Activated gamma-delta T cell treated with Interleukin-2 at 50 U/mL for 16 hours (primary cell): ENCODE measurements at places on chromosomes 2 and 18.

DNA sequence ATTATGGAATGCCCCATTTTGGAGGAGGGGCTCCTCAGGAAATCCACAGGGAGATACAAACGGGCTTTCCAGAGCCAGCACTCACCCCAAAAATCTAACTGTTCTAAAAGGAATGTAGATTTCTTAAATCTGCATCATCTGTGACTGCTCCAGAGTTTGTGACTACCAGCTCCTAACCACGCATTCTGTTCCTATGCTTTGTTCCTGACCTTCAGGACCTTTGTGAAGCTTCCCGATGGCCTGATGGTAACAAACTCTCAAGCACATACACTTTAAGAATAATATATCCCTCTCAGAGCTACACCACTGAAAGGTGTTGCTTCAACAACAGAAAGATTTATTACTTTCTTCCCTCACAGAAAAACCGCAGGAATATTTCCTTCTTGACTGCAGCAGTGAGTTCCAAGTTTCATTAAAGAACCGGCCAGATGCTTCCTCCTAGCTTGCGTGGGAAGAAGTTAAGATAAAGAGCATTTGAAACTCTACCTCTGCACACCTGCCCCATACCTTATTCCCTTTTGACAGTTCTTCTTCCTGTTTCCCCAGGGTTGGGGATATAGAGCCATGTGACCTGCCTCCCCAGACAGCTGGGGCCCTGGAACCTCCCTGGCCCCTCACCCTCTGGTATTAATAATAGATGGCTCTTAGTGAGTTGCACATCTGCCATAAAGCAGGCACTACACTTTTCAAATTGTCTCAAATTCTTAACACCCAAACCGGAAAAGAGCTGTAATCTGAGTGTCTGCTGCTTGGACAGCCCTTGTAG lies 40.2 kb upstream of the EML4 start:
- DNase-seq: no peak

GRCh38 chr18:46920067-46920466 lies 2.7 kb downstream of the KATNAL2 start:
- no peak for DNase-seq

- DNase-seq: no peak
These were observed 27.3 kb downstream of the CAB39 start for GRCh38 chr2:230739961-230740360.

- peak; percentile 60 for DNase-seq
These were observed 95.6 kb downstream of the TNFRSF11A start for GRCh38 chr18:62420513-62421209.

- DNase-seq: no peak
These were observed 32.2 kb downstream of the BUB1 start for GRCh38 chr2:110645616-110646015.

- no peak for DNase-seq
These were observed 2.2 kb downstream of the EPHA4 start for GRCh38 chr2:221569871-221570270.

DNA sequence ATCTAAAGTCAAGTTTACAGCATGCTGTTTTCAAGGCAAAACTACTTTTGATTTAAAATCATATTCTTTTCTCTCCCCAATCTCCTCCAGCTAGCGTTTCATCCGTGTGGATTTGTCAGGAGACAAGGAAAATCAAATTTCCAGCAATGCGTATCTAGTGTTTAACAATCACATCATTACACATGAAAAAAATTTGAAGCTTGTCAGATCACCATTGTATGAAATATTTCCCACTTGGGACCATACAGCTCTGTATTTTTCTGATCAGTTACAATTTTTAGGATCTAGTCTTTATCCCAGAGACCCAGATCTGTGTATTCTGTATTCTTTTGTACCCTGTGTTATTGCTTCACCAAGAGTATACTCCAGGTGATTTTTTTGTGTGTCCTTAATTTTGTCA lies 28.6 kb upstream of the CYP1B1 start:
- DNase-seq: no peak

DNA sequence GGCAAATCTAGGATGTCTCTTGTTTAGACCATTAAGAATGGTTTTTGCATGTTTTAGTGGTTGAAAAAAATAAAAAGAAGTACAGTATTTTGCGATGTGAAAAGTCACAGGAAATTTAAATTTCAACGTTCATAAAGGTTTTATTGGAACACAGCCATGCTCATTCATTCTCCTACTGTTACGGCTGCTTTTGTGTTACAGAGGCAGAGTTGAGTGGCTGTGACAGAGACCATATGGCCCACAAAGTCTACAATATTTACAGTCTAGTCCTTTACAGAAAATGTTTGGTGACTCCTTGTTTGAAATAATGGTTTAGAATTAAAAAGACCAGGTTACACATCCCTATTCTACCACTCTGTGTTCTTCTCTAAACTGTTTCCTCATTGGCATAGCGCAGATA lies 48.1 kb downstream of the MYOM1 start:
- no peak for DNase-seq

DNA sequence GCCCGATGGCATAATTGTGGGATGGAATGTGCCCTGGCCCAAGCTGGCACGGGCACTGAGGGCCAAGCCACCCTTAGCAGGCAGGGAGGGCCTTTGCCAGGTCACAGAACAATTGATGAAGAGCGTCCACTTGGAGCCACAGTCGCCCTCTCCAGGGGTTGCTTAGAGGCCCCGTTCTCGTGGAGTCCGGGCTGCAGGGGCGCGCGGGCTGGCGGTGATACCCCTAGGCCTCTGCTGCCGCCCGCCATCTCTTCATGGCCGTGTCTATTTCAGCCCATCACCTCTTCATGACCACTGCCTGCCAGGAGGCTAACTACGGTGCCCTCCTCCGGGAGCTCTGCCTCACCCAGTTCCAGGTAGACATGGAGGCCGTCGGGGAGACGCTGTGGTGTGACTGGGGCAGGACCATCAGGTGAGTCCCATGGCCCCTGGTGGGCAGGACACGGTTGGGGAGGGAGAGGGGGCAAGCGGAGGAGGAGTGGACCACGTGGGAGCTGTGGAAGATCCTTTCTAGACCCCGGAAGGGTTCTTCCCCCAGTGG lies 17.6 kb downstream of the RAMP1 start:
- DNase-seq: no peak

- no peak for DNase-seq
These were observed 188.1 kb upstream of the FANCL start for GRCh38 chr2:58429014-58429875.

- DNase-seq: no peak
These were observed 15.9 kb upstream of the SLC20A1 start for GRCh38 chr2:112629823-112630222.

DNA sequence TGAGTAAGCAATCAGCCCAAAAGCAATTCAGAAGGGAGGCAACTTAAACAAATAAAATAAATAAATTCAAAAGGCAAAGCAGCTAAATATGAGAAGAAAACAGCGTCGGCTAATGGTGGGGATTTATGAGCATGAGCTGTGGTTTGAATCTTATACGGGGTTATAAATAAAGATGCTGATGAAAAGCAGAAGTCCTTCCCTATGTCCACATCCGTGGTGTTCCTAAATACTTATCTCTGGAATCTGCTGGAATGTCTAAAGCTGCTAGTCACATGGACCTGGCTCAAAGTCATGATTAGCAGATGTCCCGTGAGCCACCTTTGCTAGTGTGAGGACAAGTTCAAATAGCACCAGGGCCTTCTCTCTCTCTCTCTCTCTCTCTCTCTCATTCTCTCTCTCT lies 33.8 kb downstream of the SMIM21 start:
- DNase-seq: no peak

GRCh38 chr2:78780256-78780655 lies 245.2 kb upstream of the REG3G start:
- no peak for DNase-seq

- no peak for DNase-seq
These were observed 196.9 kb downstream of the ANKRD30B start for GRCh38 chr18:14944838-14945237.

DNA sequence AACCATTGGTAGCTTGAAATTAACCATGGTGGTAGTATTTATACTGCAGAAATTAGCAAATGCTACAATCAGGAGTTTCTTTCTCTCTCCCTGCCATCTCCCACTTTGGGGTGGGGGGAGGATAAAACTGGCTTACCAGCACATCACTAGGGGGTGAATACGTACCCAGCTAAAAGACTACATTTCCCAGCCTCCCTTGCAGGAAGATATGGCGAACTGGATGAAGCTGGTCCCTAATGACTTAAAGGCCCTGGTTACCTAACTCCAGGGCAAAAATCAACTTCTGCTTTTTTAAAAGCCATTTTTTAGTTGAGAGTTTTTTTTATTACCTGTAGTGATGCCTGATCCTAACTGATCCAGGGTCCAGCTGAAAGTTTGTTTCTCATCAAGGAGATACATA lies 70.3 kb upstream of the RAB12 start:
- DNase-seq: no peak

- peak; percentile 83 for DNase-seq
These were observed 864 bp downstream of the LBH start for GRCh38 chr2:30231996-30232800.

DNA sequence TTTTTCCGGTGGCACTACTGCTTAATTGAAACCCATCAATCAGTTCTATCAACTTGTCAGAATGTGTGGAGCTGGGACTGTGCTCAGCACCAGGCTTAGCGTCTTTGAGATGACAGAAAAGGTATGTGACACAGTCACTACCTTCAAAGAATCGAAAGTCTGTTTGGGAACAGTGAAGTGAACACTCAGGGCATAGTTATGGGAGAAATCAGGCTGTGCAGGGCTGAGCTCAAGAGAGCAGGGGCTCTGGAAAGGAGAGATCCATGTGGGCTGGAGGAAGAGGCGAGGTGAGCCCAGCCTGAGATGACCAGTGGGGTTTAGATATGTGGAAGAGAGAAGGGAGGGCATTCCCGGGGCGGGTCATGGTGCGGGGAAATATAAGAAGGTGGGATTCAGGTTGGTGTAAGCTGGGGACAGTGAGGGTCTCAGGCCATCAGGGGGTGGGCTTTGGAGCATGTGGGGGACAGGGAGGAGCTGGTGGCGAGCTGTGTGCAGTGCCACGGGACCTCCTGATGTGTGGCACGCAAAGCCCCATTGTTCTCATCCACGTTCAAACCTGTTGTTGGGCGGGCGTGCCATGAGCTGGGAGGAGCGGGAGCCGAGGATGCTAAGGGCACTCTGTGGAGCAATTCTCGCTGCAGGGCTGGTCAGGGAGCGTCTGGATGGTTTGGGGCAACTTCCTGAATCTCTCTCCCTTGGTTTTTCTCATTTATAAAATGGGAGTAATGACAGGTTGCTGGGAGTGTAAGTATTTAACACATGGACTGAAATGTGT lies 72.5 kb downstream of the VAPA start:
- no peak for DNase-seq

GRCh38 chr2:157840568-157841156 lies 35.5 kb downstream of the ACVR1 start:
- DNase-seq: no peak

DNA sequence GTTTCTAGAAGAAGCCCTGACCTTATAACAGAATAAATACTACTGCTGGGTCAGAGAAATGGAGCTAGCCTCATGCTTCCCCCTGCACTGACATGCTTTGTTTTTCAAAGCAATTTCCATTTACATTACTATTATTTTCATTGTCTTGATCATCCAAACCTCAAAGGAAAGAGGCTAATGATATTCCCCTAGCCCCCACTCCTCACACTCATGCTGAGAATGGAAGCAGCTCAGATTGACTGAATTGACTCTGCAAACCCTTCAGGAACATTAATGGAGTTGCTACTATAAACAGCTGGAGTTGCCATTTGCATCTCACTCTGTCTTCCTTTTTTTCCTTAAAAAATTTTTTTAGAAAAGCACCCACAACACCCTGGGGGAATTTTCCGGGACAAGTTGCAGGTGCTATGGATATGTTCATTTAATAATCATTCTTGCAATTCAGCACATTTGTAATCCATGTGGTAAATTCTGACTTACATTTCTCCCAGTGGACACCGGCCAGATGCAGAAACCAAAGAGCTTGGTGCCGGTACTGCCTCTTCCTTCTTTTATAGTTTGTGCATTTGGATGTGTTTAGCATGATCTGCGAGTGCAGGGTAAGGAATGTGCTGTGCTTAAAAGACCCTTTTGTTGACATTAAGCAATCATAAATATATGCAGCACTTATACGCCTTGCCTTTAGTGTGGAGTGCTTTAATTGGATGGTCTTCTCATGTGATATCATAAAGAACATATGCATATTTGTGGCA lies 103.3 kb upstream of the OSR1 start:
- no peak for DNase-seq

DNA sequence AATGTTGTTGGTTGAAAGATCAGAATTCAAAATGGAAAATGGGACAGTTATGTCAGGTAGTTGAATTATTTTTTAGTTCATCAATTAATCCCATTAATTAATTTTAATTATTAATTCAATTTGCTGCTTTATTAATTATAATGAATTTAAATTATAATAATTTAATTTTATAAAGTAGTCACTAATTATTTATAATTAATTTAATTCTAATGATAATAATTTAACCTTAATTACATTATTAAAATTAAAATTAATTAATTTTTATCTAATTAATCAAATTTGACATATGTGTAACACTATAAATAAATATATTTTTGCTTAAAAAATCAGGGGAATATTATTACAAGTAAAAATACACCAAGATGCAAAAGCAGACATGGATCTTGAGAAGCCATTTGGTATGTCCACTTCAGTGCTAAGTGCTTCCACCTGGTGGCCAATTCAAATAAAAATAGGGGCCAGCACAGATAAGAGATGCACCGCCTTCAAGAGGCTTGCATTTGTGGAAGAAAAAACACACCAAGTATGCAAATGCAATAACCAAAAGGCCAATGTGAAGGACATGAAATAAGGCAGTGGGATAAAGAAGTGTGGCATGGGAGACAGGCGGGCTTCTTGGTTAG lies 73.2 kb downstream of the MBP start:
- no peak for DNase-seq

- no peak for DNase-seq
These were observed 3.3 kb downstream of the GPR39 start for GRCh38 chr2:132419941-132420340.

DNA sequence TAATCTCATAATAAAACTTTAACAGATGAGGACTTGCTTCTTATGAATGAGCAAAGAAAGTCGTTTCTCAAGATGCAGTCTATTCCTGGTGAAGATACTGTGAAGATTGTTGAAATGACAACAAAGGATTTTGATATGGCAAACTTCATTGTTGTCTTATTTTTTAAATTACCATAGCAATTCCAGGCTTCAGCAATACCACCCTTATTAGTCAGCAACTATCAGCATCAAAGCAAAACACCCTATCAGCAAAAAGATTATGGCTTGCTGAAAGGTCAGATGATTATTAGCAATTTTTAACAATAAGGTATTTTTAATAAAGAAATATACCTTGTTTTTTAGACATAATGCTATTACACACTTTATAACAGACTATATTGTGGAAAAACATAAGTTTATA lies 88.3 kb downstream of the COL5A2 start:
- DNase-seq: no peak

DNA sequence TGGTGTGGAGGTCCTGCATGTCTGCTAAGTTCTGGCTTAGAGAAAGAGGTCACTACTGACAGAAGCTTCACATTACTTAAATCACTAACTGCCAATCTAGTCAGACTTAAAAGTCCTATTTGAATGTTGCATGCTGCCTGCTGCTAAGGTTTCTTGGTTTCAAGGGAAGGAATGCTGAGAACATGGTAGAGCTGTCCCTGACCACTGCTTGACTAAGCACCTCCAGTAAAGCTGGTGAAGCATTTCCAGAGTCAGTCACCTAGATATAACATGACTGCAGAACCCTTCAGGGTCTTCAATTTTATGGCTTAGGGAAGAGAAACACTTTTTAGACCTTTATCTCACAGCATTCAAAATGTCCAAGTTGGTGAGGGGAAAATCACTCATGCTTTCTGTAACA lies 2178.3 kb upstream of the PIK3C3 start:
- DNase-seq: no peak

- DNase-seq: no peak
These were observed 627 bp downstream of the CDCA7 start for GRCh38 chr2:173355132-173355865.
